Lower lobe of right lung (tissue), 2 donors: ENCODE measurements at places on chromosomes 13 and 19. TPM values are rescaled to one million over a fixed set of nuclear protein-coding genes. Genes with fewer than 3 reads are reported as not detected.

Gene SPACA4
- total RNA-seq, result not detected

Gene MEDAG
- total RNA-seq, result 7.2 TPM

Gene ZMYM2
- 71.5 TPM for total RNA-seq

Gene MLLT1
- 61.9 TPM for total RNA-seq

Gene IGFL3
- not detected for total RNA-seq

Gene MAG
- not detected for total RNA-seq

Gene GJB6
- total RNA-seq, result not detected

Gene GNG7
- 6.2 TPM for total RNA-seq

Gene ATP4B
- not detected for total RNA-seq

Gene CEACAM21
- 28.8 TPM for total RNA-seq

Gene C19orf18
- total RNA-seq, result 1.0 TPM

Gene IGFL1
- not detected for total RNA-seq

Gene IZUMO1
- 2.9 TPM for total RNA-seq

Gene C19orf33
- 35.6 TPM for total RNA-seq

Gene POU2F2
- 6.1 TPM for total RNA-seq
